ENCODE measurements at places on chromosomes 5 and 9.

GRCh38 chr9:123753016-123753415 is 176.9 kb downstream of the DENND1A start:
- DNase-seq = no peak

- DNase-seq = no peak
Measured at GRCh38 chr9:20994486-20994885, 37.0 kb downstream of the HACD4 start.

DNA sequence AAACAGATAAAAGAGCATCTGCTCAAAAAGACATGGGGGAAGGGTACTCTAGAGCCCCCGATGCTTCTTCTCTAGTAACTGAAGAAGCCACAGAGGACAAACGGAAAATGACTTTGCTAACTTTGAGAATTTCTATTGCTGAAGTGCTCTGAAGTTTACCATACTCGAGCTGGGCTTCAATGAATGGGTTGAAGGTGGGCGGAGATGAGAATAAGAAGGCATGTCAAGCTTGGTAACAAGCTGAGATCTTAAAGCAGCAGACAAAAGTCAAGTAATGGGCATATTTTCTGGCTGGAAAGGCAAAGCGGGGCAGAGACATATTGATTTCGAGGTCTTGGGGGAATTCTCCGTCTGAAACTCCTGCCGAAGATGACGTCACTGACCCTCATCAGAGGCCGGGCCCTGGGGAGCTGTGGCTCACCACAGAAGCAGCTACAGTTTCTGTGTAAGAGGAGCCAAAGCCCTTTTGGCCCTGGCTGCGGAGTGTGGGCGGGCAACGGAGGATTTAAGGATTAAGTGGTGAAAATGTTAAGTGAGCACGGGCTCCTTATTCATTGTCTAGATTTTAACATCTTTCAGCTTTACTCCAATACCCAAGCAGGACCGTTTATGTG is 115.8 kb upstream of the SLIT3 start:
- no peak for DNase-seq

- no peak for DNase-seq
Measured at GRCh38 chr9:127185181-127185580, 62.7 kb upstream of the ANGPTL2 start.
